ENCODE measurements at places on chromosomes 1 and 21. TPM values are rescaled to one million over a fixed set of nuclear protein-coding genes. Genes with fewer than 3 reads are reported as not detected.

The GJA5 gene
- total RNA-seq, result under 0.01 TPM

The LCE1E gene
- total RNA-seq, result not detected

DNA sequence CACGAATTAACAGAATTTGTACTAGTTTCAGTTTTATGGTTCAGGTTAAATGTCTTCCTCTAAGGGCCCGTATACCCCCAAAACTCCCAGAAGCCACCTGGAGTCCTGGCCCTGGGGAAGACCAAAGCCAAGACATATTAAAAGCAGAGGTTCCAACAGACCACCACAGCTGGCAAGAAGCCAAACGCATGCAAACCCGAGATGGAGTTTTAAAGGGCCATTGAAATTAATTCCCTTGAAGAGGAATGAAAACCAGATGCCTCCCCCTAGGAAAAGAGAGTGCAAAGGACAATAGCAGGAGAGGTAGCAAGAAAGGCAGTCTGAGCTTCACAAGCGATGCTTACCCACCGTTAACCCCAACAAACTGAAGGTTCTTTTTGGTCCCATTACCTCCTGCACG lies 48.1 kb downstream of the KANK4 start:
- DNase-seq, result no peak

DNA sequence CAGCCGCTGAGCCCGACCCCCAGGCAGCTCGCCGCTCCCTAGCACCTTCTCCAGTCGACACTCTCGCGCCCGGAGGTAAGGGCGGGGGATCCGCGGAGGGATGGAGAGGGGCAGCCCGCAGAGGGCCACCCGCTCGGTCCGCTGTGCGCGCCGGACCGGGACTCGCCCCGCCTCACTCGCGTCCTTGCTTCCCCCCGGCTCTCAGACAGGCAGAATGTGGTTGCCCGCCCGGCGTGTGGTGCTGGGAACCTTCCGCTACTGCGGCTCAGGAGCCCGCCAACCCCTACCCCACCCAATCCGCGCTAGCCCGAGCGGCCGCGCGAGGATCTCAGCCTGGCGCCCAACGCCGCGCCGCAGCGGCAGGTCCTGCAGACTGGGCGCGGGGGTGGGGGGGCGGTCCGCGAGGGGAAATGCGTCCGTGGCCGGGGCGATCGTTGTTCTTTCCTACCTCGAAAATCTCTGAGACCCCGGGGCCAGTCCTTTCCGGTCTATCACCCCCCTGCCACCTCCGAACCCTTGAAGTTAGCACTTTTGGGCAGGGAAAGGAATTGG lies 404 bp downstream of the LRRC8C start:
- DNase-seq, result peak; percentile 57

DNA sequence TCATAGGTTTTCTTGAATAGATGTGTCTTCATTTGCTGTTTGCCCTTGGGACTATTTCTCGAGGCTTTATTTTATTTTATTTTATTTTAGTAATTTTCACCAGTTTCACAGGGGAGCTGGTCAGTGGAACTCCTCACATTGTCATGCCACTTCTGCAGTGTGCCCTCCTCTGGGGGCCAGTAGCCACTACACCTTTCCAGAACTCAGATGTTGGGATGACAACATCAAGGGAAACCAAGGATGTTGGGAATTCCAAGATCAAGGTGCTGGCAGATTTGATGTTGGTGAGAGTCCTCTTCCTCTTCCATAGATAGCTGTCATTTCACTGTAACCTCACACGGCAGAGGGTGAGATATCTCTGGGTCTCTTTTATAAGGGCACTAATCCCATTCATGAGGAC lies 35.5 kb downstream of the SLC26A9 start:
- DNase-seq, result peak; percentile 71

GRCh38 chr1:41383094-41383852 lies 22.0 kb downstream of the FOXO6 start:
- peak; percentile 45 for DNase-seq

DNA sequence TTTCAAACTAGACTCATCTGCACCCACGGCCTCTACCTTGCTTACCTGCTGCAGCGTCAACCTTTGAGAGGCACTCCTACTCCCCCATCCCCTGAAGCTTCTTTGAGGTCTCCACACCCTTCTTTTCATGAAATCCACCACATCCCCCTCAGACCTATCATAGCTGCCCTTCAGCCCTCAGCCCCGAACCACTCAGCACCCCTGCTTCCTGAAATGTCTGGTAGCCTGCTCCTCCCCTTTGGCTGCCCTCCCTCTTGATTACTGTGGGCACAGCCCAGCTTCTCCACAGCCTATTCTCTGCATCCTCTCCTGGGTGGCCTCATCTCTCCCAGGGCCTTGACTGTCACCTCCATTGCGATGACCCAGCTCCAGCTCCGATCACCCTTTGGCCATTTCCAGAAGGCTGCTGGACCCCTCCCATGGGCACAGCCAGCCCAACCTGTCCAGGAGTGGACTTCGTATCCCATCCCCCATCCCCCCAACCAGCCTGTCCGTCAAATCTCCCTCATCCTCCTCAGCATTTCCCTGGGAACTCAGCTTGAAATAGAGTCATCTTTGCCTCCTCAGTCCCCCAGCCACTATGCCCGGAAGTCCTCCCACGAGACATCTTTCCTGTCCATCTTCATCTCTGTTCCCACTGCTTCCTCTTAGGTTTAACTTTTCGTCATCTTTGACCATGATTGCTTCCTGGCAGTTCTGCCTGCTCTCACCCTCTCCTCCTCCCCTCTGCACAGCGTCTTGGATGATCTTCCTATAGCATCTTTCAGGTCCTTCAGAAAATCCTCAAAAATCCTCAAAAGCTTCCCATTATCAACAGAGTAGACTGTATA lies 6.1 kb upstream of the ADORA1 start:
- DNase-seq, result no peak

- DNase-seq, result no peak
These were observed 69.8 kb downstream of the KCNT2 start for GRCh38 chr1:196538473-196538872.

- no peak for DNase-seq
These were observed 69.4 kb upstream of the ACTRT2 start for GRCh38 chr1:2951856-2952255.

GRCh38 chr1:107782217-107782845 lies 182.6 kb downstream of the VAV3 start:
- peak; percentile 84 for DNase-seq

GRCh38 chr1:201628490-201628889 lies 89.6 kb downstream of the NAV1 start:
- DNase-seq, result no peak

GRCh38 chr1:60411591-60411990 lies 338.0 kb upstream of the C1orf87 start:
- no peak for DNase-seq

GRCh38 chr1:156745881-156746280 lies 5.0 kb upstream of the MRPL24 start:
- DNase-seq, result no peak

DNA sequence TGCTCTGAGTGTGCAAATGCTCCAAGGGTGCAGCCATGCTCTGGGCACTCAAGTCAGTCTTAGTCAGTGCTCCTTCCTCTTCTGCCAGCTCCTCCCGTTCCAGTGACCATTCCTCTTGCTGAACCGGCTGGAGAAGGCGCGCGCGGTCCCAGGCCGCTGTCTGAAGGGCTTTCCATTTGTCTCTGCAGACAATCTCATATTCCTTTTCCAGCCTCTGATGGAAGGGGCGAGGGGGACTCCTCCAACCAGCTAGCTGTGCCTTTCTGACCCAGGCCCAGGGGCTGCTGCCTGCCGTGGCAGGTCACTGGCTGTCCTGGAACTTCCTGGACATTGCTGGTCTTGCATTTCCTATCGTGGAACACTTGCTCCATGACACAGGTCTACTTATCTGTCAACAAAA lies 67.5 kb downstream of the RIPK4 start:
- no peak for DNase-seq

GRCh38 chr1:171814692-171815091 lies 26.6 kb upstream of the DNM3 start:
- DNase-seq, result no peak
